Activated T-cell treated with anti-CD3 and anti-CD28 coated beads, Interleukin-2, amount 50 U/mL, for 48 hours (primary cell): ENCODE measurements at places on chromosomes 5 and 9.

GRCh38 chr5:156147261-156147943, 179.6 kb upstream of the SGCD start:
- DNase-seq, result no peak

GRCh38 chr5:13771011-13771571, 173.4 kb downstream of the DNAH5 start:
- no peak for DNase-seq

DNA sequence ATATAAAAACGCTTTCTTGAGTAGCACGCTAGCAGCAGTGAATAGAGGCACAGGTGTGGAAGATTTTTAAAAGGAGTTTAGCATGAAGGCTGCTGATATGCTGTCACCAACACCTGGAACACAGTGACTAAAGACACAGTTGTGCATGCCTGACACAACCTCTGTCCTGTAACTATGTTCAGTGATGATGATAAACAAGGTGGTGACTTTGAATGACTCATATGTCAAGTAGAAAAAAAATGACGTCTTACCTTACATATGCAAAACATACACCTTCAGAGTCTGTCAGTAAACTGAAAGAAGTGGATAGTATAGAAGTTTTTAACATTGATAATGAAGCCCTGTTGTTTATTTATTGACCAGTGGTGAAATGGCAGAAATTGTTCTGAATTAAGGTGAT, 66.2 kb upstream of the ADCY2 start:
- no peak for DNase-seq

DNA sequence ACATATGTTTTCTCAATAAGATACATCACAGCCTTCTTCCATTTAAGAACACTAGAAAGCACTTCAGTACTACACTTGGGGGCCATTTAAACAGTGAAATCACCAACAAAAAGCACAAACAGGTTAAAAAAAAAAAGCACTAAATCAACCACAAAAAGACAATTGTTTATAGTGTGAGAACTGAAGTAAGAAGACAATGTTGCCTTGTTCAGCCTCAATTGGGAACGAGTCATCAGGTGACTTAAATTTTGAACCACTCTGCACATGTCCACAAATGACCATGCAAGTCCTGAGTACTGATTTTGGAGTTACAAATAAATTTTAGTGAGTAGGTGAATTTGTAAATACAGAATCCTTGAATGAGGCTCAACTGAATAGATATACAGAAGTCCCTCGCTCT, 37.2 kb upstream of the HNRNPA0 start:
- DNase-seq, result no peak

DNA sequence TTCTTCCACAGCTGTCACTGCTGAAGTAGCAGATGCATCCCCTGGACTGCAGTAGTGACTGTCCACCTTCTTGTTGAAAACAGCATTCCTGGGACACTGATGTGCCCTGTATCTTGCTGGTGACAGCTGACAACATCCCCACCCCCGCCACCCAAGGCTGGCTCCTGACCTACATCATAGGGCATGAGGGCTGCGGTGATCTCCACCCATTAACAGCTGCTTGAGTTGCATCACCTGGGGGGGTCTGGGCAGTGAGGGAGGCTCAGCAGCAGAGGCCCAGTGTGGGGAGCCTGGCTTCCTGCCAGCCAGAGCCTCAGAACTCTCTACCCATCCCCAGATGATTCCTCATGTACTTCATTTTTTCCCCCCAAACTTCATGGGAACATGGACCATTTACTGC, 4.1 kb downstream of the PRUNE2 start:
- no peak for DNase-seq

DNA sequence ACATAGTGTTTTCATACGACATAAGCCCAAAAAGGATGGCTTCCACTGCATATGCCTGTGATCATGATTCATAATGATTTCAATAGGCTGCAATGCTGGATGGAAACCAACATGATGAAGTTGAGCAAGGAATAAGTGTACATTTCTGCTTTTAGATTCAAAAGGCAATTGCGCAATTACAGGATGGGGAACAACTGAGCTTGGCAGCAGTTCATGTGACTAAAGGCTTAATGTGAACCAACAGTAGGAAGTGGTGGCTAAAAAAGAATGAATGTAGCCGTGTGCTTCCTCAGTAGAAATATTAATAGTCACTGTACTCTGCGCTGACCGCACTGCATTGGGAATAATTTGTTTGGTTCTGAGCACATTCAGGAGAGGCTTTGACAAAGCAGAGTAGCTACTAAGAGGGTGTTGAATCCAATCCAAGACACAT, 51.2 kb downstream of the SLC1A3 start:
- DNase-seq, result no peak

DNA sequence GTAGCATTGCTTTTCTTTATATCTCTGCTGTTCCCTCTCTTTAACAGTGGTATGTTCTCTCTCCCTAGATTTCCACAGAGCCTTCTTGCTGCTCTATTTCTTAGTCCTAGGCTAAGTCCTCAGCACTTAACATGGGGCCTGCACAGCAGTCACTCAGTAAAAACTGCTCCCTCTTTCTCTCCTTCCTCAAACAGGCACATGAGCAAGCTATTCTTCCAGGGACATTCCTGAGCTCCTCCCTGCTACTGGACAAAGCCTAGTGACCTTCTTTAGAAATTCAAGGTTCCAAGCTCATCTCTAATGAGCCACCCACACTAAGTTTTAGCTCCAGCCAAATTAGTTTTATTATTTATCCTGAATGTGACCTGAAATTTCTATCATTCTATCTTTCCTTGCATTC, 39.5 kb downstream of the TRIM32 start:
- no peak for DNase-seq

- DNase-seq, result no peak
Measured at GRCh38 chr9:108688676-108689075, 167.1 kb downstream of the ACTL7B start.

DNA sequence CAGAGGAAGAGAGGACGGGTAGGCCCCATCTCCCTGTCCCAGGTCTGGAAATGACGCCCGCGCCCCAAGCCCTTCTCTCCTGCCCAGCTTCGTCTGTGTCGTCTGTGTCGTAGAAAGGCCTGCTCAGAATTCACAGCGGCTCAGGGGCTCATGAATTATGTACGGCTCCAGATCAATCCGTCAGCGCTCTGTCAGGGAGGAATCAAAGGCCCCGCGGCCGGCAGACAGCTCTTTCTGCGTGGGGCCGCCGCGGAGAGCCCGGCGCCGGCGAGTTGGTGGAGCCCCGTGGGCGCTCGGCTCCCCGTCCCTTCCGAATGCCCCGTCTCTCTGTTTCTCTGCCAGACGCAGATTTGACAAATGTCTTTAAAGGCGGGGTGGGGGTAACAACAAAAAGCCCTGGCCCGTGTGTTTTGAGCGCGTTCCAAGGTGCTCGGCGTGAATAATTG, 83.8 kb upstream of the RAPGEF1 start:
- DNase-seq, result no peak

- DNase-seq, result no peak
Measured at GRCh38 chr5:67887748-67888161, 327.8 kb upstream of the PIK3R1 start.

- no peak for DNase-seq
Measured at GRCh38 chr9:122368642-122369041, 2.2 kb upstream of the PTGS1 start.

DNA sequence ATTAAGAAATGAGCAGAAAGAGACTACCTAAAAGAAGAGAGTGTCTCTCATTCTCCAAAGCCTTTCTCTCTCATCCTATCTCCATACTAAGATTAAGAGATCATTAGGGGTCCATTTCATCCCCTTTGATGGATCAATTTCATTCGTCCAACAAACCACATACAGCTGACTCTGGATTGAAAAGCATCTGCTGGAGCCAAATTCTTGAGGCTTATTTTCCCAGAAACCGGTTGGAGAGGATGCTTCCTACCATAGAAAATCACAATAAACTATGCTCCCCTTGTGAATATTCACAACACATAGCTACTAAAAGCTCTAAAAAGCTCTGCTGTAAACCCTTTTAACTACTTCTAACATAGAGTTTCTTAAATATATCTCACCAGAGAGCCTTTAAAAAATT, 755.0 kb upstream of the ZNF608 start:
- no peak for DNase-seq
